ENCODE measurements at places on chromosomes 12 and 14.

DNA sequence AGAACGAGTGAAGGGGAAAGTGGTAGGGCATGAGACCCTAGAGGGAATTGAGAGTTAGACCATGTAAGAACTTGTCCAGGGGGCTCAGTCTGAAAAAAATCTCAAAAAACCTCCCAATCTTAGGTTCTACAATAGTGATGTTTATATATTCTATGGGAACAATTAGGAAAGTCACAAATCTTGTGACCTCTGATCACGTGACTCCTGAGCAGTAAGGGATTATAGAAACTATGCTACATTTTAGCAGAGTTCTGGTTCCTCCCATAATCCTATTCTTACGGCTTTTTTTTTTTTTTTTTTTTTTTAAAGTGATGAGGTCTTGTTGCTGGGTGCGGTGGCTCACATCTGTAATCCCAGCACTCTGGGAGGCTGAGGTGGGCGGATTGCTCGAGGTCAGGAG lies 5.8 kb downstream of the ADCK1 start:
- DNase-seq: no peak
- no peaks in the 10 kb centered on the region for H3K36me3 ChIP-seq
- H3K4me3 ChIP-seq: no peak overlapping the region
- H3K27ac ChIP-seq: no peak overlapping the region

- no peak overlapping the region for H3K27ac ChIP-seq
- no peak overlapping the region for H3K4me3 ChIP-seq
- H3K4me1 ChIP-seq: no peaks in the 10 kb centered on the region
- no peaks in the 10 kb centered on the region for H3K27me3 ChIP-seq
These were observed 35.2 kb upstream of the RNASE1 start for GRCh38 chr14:20837831-20838230.

- peaks cover 52% of the 10 kb centered on the region for H3K4me1 ChIP-seq
- peaks cover 72% of the 10 kb centered on the region for H3K36me3 ChIP-seq
- no peak overlapping the region for H3K4me3 ChIP-seq
- DNase-seq: no peak
These were observed 70.0 kb downstream of the CHST11 start for GRCh38 chr12:104526751-104527150.

- H3K4me3 ChIP-seq: no peak overlapping the region
- peaks cover 23% of the 10 kb centered on the region for H3K4me1 ChIP-seq
- H3K27me3 ChIP-seq: no peaks in the 10 kb centered on the region
- no peak for DNase-seq
- peaks cover 8% of the 10 kb centered on the region for H3K36me3 ChIP-seq
These were observed 203.6 kb downstream of the EFCAB11 start for GRCh38 chr14:89750908-89751392.

DNA sequence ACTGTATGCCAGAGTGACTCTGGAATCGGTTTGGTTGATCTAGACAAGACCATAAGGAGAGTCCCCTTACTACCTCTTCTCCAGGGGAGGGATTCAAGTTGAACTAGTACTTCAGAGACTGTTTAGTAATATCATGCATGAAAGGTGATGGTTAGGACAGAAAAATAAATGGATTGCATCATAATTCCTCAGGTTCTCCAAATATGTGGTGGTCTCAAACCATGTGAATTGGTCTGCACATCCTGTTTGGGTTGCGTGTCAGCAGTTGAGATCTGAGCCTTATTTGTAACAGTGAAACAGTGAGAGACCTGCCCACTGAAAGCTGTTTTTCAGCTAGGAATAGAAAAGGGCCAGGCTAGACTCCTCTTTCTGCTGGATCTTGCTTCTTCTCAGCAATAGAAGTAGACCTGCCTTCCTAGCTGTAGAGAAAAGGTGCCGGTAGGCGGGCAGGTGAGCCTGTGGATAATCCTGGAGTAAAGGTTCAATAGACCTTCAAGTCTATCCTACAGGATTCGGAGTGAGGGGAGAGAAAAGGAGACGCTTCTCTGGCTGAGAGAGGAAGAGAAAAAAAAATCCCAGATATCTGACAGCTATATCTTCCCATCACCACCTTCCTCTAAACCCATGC lies 258.5 kb upstream of the E2F7 start:
- H3K4me1 ChIP-seq: peaks cover 6% of the 10 kb centered on the region
- H3K27me3 ChIP-seq: peaks cover 42% of the 10 kb centered on the region
- H3K36me3 ChIP-seq: no peaks in the 10 kb centered on the region
- DNase-seq: no peak
- H3K4me3 ChIP-seq: peak overlapping the region; percentile 22
- H3K27ac ChIP-seq: no peak overlapping the region

DNA sequence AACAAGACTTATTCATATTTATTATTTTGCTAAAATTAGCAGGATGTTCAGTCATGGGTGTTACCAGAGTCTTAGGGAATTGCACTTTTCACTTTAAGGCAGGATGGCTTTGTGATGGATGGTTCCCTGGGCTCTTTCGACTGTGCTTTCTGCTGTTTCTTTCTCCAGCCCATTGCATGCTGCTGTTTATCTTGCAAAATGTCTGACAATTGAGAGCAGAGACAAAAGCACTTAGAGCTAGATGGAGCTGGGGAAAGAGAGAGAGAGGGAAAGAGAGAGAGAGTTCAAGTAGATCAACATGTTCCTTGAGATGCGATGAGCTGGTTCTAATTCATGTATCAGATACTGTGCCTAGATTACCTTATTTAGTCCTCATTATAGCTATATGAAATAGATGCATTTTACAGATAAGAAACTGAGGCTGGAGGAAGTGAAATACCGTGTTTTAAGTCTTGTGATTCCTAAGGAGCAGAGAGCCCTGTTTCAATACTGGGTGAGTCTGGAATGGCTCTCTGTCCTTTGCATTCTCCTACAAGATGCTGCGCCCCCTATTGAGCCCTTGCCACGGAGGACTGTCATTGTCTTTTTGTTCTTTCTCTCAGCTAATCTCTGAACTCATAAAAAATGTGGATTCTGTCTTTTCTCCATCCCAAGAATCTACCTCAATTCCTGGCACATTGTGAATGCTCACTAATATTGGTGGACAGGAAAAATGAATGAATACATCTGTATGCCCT lies 227.9 kb downstream of the ALG10B start:
- no peaks in the 10 kb centered on the region for H3K36me3 ChIP-seq
- H3K4me3 ChIP-seq: no peak overlapping the region
- H3K4me1 ChIP-seq: no peaks in the 10 kb centered on the region
- no peaks in the 10 kb centered on the region for H3K27me3 ChIP-seq
- H3K27ac ChIP-seq: no peak overlapping the region
- DNase-seq: no peak

- no peak for DNase-seq
- no peak overlapping the region for H3K27ac ChIP-seq
- H3K36me3 ChIP-seq: no peaks in the 10 kb centered on the region
- H3K27me3 ChIP-seq: peaks cover 1% of the 10 kb centered on the region
These were observed 277.4 kb downstream of the PDZRN4 start for GRCh38 chr12:41465526-41465925.

- peaks cover 3% of the 10 kb centered on the region for H3K27me3 ChIP-seq
- H3K27ac ChIP-seq: no peak overlapping the region
- no peak for DNase-seq
- H3K4me1 ChIP-seq: no peaks in the 10 kb centered on the region
These were observed 3.1 kb upstream of the GYS2 start for GRCh38 chr12:21607701-21608100.

GRCh38 chr12:23528316-23528715 lies 421.2 kb downstream of the SOX5 start:
- no peak overlapping the region for H3K27ac ChIP-seq
- H3K4me3 ChIP-seq: no peak overlapping the region
- H3K36me3 ChIP-seq: no peaks in the 10 kb centered on the region
- H3K27me3 ChIP-seq: no peaks in the 10 kb centered on the region
- DNase-seq: no peak
- H3K4me1 ChIP-seq: no peaks in the 10 kb centered on the region

- no peaks in the 10 kb centered on the region for H3K36me3 ChIP-seq
- DNase-seq: no peak
- H3K27me3 ChIP-seq: peaks cover 16% of the 10 kb centered on the region
These were observed 5.1 kb upstream of the GPR33 start for GRCh38 chr14:31492759-31493498.

DNA sequence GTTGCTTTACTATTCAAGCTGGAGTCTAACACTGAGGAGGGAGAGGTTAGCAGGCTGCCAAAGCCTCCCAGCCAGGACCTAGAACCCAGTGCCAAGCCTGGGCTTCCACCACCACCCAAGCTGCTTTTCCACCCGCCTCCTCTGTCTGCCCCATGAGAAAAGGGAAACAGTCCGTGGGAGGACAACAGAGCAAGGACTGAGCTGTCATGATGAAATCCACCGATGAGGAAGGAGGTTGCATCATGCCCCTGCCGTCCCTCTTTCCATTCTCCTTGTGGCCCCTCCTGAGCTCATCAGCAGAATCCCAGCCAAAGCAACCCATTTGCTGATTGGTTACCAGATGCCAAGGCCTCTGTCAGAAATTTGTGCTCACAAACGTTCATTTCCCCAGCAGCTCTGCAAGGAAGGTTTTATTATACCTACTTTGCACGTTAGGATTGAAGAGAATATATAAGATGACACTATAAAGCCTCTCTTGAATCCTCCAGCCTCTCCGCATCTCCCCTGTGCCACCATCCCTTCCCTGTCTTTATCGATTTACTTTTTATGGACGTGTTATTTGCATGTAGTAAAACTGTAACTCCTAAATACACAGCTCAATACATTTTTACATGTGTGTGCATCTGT lies 6.3 kb upstream of the SERPINA1 start:
- no peak overlapping the region for H3K4me3 ChIP-seq
- DNase-seq: no peak
- H3K27me3 ChIP-seq: peaks cover 5% of the 10 kb centered on the region
- no peak overlapping the region for H3K27ac ChIP-seq

DNA sequence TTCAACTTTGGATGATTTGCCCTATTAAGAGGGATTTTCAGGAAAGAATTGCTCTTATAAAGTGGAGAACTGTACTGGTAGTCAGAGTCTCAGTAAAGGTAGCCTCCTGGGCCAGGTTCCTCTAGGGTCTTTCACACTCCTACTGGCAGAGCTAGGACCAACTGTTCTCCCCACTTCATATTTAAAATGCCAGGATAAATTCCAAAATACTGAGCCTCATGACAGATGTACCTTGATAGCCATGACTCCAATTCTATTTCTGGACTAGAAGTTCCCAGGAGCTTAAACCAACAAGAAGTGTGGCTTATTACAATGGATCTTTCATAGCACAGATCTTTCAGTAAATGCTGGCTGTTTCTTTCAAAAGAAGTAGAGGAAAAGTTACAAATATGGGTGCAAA lies 126.5 kb downstream of the C12orf75 start:
- DNase-seq: no peak
- no peaks in the 10 kb centered on the region for H3K36me3 ChIP-seq
- no peak overlapping the region for H3K27ac ChIP-seq
- no peaks in the 10 kb centered on the region for H3K4me1 ChIP-seq

DNA sequence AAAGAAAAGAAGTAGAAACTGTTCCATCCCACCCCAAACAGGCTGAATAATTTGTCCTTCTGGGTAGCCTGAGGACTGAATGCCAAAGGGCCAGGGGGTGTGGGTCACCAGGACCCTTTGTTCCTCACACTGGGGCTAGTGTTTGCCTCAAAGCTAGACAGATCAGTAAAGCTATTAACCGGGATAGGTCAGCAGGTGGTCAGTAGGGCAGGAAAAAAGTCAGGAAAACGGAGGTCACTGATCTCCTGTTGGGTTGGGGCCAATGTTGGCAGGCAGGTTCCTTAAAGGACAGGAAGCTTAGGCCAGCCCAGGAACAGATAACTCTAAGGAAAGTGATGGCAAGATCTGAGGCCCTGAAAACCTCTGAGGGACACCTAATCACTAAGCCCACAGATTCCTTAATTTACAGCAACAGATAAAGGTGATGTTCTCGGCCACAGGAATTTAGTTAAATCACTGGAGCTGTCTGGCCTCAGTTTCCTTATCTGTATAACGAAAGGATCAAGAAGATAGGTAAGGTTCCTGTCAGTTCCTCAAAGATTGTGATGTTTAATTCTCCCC lies 22.7 kb upstream of the TMPO start:
- H3K36me3 ChIP-seq: no peaks in the 10 kb centered on the region
- no peaks in the 10 kb centered on the region for H3K27me3 ChIP-seq
- H3K4me3 ChIP-seq: no peak overlapping the region
- DNase-seq: no peak

- peak overlapping the region; percentile 2 for H3K27ac ChIP-seq
- no peak overlapping the region for H3K4me3 ChIP-seq
- peaks cover 9% of the 10 kb centered on the region for H3K4me1 ChIP-seq
- peaks cover 48% of the 10 kb centered on the region for H3K36me3 ChIP-seq
- H3K27me3 ChIP-seq: no peaks in the 10 kb centered on the region
These were observed 73.8 kb upstream of the ANKS1B start for GRCh38 chr12:100058482-100059029.
